ENCODE measurements at places on chromosomes 5 and 9.

GRCh38 chr5:105057001-105057436, 1494.4 kb upstream of the NUDT12 start:
- DNase-seq, result no peak

DNA sequence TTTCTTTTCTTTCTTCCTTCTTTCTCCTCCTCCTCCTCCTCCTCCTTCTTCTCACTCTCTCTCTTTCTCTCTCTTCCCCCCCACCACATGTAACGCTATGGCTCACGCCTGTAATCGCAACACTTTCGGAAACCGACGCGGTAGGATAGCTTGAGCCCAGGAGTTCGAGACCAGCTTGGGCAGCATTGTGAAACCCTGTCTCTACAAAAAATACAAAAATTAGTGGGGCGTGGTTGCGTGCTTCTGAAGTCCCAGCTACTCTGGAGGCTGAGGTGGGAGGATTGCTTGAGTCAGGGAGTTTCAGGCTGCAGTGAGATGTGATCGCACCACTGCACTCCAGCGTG, 736 bp upstream of the GLDC start:
- DNase-seq, result no peak

- DNase-seq, result no peak
These were observed 18.3 kb downstream of the PTGES2 start for GRCh38 chr9:128109050-128109709.

DNA sequence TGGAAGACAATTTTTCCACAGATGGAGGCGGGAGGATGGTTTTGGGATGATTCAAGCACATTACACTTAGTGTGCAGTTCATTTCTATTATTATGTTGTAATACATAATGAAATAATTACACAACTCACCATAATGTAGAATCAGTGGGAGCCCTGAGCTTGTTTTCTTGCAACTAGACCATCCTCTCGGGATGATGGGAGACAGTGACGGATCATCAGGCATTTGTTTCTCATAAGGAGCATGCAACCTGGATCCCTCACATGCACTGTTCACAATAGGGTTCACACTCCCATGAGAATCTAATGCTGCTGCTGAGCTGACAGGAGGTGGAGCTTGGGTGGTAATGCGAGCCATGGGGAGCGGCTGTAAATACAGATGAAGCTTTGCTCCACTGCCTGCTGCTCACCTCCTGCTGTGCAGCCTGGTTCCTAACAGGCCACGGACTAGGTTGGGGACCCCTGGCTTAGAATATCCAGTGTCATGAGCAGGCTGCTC, 1.6 kb downstream of the STKLD1 start:
- no peak for DNase-seq

- DNase-seq, result no peak
These were observed 290.6 kb upstream of the ZNF608 start for GRCh38 chr5:125037020-125037419.

GRCh38 chr9:94981723-94982090, 255.2 kb downstream of the AOPEP start:
- no peak for DNase-seq

DNA sequence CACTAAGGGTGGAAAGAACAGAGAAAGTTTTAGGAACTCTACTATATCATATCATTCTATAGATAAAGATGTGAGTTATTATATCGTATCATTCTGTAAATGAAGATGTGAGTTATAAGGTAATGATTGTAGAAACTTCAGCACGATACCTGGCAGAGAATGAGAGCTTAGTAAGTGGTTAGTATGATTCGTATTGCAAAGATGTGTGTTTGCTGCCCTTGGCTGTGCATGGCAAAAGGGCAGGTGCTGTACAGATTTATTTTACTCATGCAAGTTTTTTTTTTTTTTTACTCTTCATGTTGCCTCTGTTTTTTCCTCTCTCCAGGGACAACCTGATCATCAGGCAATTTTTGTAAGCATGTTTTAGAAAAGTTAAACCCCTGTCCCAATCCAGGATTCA, 83.3 kb downstream of the EGFLAM start:
- no peak for DNase-seq

Data from effector memory CD4-positive, alpha-beta T cell (primary cell).